ENCODE measurements at places on chromosomes 5 and 9.

- no peak for DNase-seq
Observed at GRCh38 chr9:96020300-96020791, 144.9 kb downstream of the ERCC6L2 start.

DNA sequence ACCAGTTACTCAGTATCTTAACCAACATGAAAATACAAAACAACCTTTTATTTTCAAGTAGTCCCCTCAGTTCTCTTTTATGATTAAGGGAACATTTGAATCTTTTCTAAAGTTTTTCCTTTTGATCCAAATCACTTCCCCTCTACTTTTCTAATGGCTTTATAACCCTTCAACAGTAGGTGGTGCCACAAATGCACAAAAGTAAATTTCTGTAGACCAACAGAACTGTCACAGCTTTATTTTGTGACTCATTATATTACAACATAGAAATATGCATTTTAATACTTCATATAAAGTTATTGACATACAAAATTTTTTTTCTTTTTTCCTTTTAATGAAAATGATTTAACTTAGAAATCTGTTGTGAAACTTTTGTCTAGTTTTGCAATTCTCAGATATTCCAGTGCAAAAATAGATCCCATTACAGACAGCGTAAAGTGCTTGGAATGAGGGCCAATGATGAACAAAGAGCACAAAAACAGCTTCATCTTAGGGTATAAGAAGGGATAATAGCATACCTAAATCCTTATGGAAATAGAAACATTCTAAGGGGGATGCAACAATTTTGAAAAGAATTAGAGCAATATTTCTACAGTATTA is 17.0 kb downstream of the NIPSNAP3B start:
- DNase-seq, result no peak

DNA sequence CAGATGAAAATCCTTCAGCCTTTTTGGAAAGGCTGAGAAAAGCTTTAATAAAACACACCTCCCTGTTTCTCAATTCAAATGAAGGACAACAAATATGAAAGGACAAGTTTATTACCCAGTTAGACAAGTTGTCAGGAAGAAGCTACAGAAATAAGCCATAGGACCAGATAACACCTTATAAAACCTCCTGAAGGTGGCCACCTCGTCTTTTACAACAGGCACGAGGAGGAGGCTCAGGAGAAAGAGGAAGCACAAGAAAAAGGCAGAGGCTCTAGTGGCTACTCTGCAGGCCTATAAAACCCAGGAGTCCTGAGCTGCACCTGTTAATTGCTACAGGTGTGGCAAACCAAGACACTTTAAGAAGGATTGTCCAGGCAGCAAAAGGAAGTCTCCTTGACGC is 352.1 kb upstream of the CDH18 start:
- no peak for DNase-seq

DNA sequence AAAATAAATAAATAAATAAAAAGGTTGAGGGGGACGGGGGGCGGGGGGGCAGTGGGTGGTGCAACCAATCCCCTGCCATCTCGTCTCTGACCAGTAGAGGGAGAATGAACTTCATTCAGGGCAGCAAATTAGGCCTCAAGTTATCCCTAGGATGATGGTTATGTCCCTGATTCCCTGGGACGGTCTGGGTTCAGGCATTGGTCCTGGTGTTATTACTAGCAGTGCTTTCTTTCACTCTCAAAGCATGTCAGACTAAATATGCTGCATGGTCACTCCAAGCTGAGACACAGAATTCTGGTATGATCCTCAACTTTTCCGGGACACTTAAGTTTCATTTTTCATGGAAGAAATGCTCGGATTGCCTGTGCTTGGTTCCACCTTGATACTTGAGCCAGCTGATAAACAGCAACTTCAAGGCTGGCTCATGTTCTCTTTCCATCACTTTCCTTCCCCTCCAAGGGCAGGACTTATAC is 59.4 kb downstream of the DAP start:
- DNase-seq, result no peak

Data from activated T-helper 9 cell treated with anti-CD3 and anti-CD28 coated beads, Interleukin-2, amount 50 U/mL, for 16 hours (primary cell).